Fibroblast of the aortic adventitia (primary cell): ENCODE measurements at places on chromosomes 5 and 9.

GRCh38 chr5:122680623-122681350 is 94.1 kb upstream of the SNX2 start:
- DNase-seq = no peak

- no peak for DNase-seq
Measured at GRCh38 chr5:410911-411517, 32.0 kb upstream of the EXOC3 start.

DNA sequence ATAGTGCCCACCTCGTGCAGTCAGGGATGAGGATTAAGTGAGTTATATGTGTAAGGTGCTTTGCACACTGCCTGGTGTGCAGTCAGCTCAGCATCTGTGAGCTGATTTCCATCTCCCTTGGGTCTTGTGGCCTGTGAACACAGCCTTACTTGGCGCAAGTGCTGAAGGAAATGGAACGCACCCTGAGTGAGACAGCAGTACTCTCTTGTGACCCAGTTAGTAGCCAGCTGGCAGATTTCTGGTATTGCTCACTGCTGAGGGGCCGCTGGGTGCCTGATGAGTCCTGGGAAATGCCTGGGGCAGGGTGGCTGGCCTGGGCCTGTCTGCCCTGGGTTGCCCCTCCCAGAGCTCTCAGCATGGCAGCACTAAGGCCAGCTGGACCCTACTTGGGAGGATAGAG is 90.9 kb upstream of the BOD1 start:
- peak; percentile 89 for DNase-seq

DNA sequence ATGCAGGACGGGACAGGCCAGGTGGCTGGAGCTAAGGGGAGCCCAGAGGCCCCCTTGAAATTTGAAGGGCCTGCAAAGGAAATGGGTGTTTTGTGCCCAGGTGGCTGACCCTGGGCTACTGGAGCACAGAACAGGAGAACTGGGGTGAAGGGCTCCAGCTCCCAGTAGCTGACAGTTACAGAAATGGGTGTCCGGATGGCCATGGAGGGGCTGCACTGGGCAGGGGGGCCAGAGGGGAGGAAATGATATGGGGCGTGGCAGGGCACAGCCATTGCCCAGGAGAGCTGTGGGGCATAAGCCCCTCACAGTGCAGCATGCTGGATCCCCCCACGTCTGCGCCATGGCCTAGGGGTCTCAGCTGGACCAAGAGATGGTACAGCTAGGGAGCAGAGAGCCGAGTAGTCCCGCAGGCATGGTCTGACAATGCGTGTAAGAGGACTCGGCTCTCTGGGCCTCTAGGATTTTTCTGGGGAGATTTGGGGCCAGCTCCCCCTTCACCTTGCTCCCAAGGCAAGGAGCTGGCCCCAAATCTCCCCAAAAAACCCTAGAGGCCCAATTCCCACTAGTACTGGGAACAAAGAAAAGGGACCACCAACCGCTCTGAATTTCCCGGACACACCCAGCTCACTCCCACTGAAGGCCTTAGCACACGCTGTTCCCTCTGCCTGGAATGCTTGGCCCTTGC is 7.9 kb upstream of the CARD19 start:
- DNase-seq = no peak

DNA sequence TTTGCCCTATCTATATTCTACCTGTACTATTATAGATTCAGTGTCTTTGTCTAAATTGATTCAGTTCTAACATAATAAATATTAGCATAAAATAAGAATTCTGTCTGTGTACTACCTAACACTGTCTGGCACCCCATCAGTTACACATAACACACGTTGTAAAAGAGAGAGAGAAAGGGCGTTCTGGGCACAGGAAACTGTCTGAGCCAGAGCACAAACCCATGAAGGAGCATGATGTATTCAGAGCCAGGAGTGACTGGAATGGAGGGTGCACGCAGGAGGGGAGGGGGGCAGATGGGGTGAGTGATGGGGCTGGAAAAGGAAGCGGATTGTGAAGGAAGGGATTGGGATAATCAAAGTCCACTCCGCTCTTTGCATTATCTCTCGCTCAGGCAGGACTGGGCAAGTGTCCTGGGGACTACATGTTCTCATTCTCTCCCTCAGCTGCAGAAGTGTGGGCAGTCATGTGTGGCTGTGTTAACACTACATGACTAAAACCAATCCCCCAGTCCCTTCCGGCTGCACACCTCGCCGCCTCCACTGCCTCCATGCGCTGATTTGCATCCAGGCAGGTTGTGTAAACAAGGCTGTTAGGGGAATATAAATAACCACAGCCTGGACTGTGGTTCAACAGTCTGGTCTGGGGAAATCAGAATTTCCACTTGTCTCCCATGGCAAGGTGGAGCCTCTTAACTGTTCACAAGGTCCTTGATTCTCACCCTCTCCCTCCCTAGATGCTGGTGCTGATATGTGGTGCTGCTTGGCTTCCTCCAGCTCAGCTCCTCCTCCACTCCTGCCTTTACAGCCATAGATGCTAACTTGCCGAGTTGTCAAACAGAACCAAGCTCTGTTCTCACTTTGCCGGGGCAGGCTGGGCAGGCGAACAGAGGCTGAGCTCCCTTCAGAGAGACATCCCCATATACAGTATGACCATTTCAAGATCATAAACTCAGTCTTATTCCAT is 367.5 kb upstream of the BRINP1 start:
- DNase-seq = no peak

DNA sequence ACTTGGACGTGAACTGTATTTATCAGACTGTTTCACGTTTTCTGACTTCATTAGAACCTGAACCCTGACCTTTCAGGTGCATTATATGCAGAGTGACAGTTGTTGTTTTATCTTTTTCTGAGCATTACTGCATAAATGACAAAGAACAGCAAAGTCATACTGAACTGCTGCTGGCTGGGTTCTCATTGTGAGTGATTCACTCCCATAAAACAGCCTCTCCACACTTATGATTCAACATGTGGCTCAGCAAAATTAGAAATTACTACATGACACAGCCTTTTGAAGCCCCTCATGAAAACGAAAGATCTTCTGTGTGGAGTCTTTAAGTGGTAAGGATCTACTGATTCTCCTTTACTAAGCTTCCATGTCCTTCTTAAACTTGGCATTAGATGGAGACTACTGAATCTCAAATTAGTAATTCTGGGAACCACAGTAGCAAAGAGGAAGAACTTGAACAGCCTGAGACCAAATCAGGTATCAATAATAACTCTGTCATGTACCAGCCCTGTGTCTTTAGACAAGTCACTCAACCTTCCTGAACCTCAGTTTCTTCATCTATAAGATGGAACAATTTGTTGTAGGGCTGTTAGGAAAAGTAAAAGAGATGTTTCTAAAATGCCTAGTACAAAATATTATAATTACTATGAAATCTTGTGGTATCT is 172.3 kb upstream of the GNA14 start:
- peak; percentile 73 for DNase-seq

DNA sequence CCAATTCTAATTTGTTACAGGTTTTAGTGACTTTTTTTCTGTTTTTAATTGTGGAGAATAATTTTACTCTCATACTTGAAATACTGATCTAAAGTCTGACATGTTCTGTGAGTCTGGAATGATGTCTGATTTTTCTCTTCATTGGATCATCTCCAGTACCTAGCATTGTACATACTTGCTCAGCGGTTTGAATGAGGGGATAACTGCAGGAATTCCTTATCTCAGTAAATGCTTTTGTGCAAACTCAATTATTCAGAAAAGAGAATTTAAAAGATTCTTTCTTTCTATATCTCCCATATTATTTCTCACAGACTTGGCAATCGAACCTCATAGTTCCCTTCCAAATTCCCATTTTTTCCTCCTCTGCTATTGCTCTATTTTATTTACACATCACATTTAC is 397.9 kb upstream of the SGCD start:
- no peak for DNase-seq

DNA sequence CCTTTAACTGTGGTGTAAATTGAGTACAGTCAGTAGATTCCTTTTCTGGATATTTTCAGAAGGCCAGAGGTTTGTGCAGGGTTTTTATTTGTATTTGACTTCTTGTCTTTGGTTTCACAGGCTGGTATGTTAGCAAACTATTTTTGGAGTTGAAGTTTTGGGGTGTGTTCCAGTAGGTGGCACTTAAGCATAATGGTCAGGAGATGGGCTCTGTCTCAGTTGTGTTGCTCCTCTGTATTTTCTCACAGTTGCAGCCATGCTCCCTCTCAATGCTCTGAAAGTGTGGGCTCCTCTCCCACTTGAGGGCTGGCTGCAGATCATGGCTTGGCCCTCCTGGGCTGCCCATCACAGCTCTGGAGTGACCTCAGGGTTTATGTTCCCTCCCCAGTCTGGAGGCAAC is 267.0 kb upstream of the PCSK5 start:
- no peak for DNase-seq

DNA sequence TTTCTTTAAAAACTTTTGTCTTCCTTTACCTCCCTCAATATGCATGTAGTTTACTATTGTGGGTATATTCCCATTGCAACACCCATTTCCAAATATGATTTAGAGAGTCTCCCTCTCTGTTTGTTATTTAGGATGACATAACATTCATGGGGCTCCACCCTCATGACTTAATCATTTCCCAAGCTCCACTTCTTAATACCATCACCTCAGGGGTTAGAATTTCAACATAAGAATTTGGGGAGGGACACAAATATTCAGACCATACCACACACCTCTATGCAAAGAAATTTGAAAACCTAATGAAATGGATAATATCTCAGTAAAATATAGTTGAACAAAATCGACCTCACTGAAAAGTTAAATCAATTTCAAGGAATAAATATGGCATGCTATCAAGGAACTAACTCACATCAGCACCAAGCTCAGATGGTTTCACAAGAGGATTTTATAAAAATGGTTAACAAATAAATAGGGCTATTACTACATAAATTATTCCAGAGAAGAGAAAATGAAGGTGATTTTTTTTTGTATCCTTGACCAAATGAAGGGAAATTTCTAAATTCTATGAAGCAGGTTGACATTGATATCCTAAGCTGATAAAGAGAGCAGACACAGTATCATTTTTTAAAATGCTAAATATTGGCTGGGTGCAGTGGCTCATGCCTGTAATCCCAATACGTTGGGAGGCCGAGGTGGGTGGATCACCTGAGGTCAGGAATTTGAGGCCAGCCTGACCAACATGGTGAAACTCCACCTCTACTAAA is 20.2 kb upstream of the UBTD2 start:
- DNase-seq = peak; percentile 55

- peak; percentile 21 for DNase-seq
Measured at GRCh38 chr5:157670662-157671591, at the start of gene C5orf52. C5orf52 (plus strand) TSS chr5:157671533; CDS start chr5:157671615, 82 bp downstream.

GRCh38 chr9:30058463-30058862 is 2326.0 kb upstream of the ACO1 start:
- DNase-seq = no peak

DNA sequence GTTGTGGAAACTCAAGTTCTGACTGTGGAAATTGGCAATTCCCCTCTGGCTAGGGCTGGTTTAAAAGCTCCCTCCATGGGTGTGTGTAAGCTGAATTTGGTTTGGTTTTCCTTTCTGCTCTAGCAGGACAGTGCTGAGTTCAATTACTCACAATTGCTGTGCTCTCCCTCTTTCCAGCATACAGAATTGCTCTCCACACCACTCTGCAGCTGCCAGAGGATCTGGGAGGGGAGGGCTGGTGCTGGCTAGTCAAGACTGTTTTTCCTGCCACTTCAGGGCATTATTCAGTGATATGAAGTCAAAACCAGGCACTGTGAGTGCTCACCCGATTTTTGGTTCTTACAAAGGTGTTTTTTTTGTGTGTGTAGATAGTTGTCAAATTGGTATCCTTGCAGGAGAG is 336.9 kb upstream of the SLC24A2 start:
- DNase-seq = no peak

DNA sequence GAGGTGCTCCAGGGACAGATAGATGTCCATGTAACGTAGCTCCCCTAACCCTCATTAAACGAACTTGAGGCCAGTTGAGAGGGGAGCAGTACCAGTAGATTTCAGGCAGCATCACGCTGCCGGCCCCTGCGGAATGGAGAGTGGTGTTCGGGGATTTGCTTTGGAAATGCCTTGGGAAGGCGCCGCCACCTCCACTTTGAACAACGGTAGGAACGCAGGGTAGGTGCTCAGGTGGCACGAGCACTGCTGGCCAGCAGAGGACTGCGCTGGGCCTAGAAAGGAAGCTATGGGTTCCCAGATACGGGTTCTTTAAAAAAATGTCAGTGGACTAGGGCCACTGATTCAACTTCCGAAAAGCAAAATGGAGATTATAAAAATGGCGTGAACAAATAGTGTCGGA is 271.8 kb downstream of the FANCC start:
- no peak for DNase-seq

DNA sequence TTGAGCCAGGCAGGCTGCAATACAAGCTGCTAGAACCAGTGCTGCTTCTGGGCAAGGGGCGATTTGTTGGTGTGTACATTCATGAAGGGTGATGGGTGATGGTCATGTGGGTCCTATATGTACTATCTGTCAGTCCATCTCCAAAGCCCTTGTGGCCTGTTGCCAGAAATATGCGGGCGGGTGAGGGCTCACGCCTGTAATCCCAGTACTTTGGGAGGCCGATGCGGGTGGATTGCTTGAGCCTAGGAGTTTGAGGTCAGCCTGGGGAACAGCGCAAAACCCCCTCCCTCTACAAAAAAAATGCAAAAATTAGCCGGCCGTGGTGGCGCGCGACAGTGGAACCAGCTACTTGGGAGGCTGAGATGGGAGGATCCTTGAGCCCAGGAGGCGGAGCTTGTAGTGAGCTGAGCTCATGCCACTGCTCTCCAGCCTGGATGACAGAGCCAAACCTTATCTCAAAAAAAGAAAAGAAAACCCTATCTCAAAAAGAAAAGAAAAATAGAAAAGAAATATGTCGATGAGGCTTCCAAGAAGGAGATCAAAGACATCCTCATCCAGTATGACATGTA is 45.0 kb upstream of the KLF4 start:
- DNase-seq = no peak

DNA sequence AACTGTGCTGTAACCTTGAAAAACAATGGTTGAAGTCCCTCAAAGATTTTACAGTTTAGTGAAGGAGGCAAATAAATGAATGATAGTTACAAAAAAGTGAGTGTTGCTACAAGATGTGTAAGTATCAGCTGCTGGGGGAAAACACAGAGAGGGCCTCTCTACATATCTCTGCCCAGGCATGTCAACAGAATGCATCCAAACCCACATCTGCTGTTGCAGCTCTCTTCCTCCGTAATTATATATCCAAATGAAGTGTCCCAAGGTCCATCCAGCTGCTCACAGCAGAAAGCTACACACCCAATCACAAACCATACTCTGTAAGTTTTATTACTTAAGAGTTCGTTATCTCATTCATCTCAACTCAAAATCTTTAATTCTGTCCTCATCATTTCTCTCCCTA is 584.6 kb downstream of the ANXA1 start:
- no peak for DNase-seq

DNA sequence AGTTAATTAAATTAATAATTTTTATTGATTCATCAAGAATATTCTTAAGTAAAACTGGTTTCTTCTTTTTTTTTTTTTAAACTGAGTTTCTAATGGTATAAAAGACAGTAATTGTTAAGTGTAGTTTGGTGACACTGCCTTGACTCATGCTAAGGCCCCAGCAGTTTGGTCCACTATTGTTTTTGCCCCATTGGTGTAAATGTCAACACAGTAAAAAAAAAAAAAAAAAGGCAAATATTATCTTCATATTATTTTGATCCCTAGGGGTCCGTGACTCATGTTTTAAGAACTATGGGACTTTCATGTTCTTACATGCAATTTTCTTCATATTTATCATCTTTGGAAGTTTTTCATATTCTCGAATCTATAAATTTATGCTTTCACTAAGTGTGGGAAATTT is 29.2 kb upstream of the JAK2 start:
- DNase-seq = peak; percentile 71

GRCh38 chr5:143496943-143497342 is 93.5 kb upstream of the NR3C1 start:
- no peak for DNase-seq
